ENCODE measurements at places on chromosomes 3 and 15.

- no peak for DNase-seq
Measured at GRCh38 chr15:28264166-28264565, 57.8 kb downstream of the HERC2 start.

GRCh38 chr15:33161209-33161608 lies 33.3 kb downstream of the FMN1 start:
- no peak for DNase-seq

- DNase-seq: no peak
Measured at GRCh38 chr3:56975567-56975966, 84.9 kb upstream of the SPATA12 start.

- DNase-seq: no peak
Measured at GRCh38 chr3:10286596-10287295, 6.0 kb downstream of the GHRL start.

DNA sequence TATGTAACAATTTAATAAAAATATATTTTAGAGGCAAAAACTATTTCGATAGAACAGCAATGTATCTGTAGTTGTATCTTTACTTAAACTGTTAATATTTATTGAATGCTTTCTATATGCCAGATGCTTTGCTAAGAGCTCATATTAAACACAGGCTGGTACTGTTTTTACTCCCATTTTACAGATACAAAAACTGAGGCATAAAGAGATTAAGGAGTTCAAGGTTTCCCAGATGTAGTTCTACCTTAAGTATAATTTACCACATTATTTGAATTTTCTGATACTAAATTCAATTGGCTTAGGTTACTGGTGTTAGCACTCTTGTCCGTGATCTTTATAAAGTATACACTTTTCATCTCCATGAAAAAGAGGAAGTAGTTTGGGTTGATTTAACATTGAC lies 149.8 kb downstream of the ROBO2 start:
- DNase-seq: no peak

DNA sequence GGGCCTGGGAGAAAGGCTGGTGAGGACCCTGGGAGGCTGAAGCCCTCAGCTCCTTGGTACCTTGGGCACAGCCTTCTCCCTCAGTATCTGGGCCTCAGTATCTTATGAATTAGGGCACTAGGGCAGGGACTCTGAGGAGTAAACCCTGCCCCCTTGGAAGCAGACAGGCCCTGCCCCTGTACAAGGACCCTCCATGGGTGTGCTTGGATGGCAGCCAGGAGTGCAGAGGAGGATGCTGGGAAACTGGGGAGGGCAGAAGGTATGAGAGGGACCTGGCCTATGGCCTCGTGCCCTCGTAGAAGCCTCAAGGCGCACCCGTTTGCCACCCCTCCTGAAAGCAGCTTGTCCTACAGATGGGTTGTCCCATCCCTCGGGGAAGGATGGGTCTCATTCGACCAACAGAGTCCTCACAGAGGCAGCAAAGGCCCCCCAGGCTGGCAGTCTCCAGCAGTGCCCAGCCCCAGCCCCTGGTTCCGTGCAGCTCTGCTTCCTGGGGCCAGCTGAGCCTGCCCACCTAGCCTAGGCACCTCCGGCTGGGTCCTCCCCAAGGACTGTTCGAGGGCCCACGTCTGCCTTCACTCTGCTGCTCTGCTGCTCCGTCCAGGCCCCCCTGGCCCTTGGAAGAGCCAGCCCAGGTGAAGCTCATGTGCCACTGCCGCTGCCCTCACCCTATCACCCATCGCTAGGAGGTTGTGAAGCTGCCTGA lies 15.3 kb upstream of the SEMA3F start:
- no peak for DNase-seq

- DNase-seq: no peak
Measured at GRCh38 chr15:42068601-42069000, 25.8 kb downstream of the PLA2G4D start.

DNA sequence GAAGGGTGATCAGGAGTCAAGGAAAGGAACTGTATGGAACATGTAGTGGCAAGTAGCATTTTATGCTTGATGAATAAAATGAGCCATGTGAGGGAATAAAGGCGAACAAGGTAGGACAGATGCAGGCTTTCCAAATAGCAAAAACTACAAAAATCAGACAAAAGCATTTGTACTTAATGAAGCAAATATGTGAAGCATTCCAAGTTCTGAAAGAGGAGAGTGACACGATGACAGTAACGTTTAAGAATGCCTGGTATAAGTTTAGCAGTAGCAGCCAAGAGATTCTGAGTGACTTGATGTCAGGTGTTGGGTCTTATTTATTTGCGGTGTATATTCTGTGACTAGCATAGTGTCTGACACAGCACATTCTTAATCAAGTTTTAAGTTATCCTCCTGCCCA lies 408.2 kb upstream of the RASGRP1 start:
- DNase-seq: no peak

- DNase-seq: no peak
Measured at GRCh38 chr15:81146006-81146405, 11.9 kb downstream of the CFAP161 start.

DNA sequence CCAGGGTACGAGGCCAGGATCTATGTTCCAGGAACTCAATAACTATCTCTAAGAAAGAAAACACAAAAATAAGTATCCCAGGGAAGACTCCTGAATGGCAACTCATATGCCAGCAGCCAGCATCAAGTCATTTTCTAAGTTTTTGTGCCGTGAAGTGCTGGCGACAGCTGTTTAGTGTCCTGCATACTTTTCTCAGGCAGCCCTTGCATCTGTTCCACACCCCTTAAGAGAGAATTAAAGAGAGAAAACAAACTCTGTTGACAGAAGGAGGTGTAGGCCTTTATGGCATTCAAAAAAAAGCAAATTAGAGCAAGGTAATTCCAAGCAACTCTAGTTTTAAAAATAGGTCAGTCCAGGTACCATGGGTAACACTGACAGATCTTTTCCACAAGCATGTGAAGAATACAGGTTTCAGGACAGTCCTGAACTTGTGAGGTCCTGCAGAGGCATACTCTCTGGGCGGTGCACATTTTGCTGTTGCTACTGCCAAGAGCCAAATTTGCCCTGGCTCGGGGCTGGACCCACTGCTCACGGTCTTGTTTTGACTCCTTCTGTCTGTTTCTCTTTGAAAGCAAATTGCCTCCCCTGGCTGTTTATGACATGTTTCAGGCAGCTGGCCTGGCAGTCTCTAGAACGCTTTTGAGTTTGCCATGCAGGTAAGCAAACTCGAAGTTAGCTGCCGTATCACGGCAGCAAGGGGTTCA lies 252.1 kb upstream of the ADAMTS9 start:
- DNase-seq: no peak

- no peak for DNase-seq
Measured at GRCh38 chr3:141336672-141337522, 31.4 kb upstream of the ZBTB38 start.

DNA sequence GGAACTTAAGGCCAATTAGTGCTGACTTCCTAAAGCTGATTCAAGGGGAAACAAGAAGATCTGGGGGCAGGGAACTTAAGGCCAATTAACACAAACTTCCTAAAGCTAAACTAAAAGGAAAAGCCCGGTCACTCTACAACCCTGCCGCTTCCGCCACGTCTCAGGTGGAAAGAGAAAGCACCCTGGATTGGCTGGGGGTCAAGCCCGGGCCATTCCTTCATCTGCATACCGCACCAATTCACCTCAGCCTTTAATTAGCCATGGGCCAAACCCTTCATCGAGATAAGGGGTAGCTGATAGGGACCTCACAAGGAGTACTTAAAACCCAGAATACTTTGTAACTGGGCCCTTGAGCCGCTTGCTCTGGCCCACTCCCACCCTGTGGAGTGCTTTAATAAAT lies 14.4 kb downstream of the TMPRSS7 start:
- DNase-seq: no peak

GRCh38 chr15:90419738-90420406 lies 31.8 kb downstream of the IQGAP1 start:
- DNase-seq: peak; percentile 50

DNA sequence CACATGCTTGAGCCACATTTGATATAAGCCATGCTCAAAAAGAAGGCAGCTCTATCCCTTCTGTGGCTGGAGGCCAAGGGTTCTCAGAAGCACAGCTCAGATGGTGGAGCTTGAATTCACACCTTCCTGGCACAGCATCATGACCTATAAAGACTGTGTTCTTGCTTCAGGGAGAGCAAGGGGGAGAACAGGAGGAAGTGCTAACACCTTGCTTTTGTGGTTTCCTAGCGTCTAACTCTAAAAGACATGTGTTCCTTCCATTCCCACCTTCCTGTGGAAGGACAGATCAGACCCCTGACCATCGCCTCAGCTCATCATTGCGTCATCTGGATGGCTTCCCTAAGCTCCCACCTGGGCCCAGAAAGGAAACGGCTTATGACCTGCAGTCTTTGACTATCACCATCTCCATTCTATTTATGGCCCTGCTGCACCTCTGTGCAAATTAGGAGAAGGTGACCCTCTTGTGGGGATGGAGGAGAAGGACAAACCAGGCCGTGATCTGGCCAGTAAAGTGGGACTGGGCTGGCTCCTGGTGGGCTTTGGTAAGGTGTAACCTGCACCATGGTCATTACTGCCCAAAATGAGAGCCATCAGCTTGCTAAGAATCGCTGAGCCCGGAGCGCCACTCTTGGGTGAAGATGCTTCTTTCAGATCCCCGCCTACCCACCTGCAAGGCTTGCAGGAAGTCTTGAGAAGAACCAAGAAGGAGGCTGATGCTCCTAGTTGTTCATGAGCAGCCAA lies 128.5 kb downstream of the SERPINI1 start:
- no peak for DNase-seq
